Liver (tissue), 10 donors: ENCODE measurements at places on chromosomes 3 and 15.

- DNase-seq = no peak
Measured at GRCh38 chr3:158244274-158244673, 134.4 kb downstream of the RSRC1 start.

GRCh38 chr3:24730173-24730572, 235.5 kb upstream of the THRB start:
- no peak for DNase-seq

DNA sequence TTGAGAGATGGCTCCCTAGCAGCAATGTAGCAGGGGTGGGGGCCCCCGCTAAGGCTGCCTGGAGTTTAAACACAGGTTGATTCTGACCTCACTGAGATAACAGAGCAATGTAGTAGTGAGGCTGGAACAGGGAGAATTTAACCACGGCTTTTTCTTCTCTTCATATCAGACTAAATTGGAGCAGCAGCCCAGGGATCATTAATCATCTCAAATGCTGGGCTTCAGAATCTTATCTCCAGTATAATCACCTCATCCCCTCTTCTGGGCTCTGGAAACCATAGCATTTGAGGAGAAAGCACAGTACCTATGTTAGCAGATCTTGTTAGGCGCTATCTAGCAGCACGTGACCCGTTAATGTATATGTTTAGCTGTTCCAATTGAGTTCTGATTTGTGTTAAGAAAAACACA, 25.4 kb upstream of the DET1 start:
- no peak for DNase-seq

- no peak for DNase-seq
Measured at GRCh38 chr15:74865316-74865715, 7.8 kb downstream of the SCAMP2 start.

DNA sequence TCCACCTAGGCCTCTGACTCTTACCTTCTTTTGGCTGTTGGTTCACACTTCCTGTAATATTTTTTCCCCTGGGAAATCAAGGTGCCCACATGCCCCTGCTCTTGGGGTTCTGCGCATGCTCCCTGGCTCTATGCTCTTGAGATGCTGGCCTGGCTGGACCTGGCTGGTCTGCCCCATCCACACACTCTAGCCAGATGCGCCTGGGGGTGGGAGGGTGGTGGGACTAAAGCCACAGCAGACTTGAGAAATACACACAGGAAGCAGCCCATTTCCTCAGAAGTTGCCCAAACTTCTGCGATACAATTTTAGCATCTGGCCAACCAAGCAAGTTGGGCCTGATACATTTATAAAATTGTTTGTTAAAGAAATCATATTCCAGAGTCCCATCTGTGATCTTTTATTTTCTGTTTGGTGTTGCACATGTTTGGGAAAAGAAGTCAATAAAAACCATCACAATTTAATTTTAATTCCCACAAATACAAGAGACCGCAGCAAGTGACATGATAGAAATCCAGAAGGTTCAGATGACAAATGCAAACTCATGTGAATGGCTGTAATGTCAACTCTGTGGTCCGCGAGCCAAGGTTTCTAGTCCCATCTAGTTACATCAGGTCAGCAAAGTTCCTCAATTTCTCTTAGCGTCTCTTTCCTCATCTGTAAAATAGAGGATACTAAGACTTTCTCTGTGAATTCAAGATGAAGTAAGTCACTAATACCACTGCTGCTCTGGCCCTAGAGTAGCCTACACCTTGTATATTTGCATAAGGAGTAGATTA, 55.9 kb upstream of the MEF2A start:
- DNase-seq = no peak

GRCh38 chr15:58865425-58865880, 68.0 kb downstream of the SLTM start:
- peak; percentile 37 for DNase-seq

DNA sequence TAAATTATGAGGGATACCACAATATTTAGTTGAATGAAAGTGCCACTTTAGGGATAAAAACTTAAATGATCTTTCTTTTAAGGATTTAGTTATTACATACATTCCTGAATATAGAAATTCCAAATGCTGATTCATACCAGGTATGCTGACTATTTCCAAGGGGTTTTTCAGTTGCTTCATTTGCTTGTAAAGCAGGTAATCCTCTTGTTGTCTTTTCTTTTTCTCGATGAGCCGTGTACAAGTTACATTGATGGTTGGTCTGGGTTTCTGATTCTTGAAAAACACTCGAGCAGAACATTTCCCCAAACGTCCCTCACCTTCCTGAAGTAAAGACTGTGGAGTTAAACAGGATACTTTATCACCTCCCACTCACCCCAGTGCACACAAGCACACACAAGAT, 21.7 kb downstream of the RARRES1 start:
- DNase-seq = no peak

DNA sequence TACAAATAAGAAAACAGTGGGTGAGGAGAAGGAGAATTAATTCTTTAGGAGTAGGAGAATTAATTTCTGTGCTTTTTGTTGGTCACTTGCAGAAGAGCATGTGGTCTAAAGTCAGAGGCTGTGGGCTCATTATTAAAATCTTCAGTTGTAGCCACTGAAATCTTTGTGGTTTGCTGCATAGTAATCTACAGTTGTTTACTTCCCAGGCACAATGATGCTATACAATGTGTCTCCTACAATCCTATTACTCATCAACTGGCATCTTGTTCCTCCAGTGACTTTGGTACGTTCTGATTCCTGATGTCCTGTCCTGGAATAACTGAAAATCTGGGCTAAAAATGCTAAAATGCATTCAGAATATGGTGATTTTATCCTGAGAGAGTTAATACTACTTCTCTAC, 21.0 kb downstream of the IFT122 start:
- DNase-seq = no peak

DNA sequence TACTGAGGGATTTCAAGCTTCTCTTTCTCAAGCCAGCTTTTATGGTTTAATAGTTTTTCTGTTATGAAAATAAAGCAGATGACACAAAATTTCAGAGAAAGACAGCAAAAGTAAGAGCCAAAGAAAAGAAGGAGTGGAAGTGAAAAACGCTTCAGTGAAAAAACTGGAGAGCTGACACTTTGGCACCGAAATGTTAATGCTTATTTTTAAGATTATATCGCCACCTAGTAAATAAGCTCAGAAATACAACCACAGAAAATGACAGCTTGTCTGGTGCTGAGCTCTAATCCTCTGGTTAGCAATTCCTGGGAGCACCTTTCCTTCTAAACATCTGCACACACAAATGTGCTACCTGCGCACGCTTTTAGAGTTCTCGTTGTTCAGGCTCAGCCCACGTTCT, 101.6 kb downstream of the ZPLD1 start:
- no peak for DNase-seq

DNA sequence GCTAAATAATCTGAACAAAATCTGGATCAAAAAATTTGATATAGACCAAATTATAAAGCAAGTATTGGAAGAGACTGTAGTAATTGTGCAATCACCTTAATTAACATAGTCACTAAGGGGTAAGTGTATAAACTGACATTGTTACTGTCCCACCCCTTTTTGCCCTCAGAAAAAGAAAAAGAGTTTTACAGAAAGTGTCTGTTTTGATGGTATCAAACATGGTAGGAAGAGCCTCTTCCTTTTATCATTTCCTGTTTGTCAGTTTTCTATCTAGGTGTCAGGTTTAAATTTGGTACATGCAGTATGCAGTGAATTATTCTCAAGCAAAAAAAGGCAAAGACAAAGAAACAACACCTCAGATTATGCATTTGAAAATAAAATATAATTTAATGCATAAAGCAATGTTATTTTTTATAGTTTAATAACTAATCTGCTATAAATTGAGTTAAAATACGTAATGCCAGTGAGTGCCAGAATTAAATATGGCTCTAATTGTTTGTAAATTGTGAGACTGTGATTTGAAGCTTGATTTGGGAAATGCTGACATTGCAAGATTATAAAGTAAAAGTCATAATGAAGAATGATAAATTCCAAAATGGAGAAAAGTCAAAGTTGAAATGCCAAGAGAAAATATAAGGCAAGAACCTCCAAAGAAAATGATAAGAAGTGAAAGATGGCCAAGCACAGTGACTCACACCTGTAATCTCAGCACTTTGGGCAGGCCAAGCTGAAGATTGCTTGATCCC, 30.3 kb upstream of the CMC1 start:
- DNase-seq = no peak
